CD4-positive, alpha-beta memory T cell (primary cell): ENCODE measurements at places on chromosomes 6 and 20.
A peak's percentile ranks its signal among the peaks of the same experiment; 100 is the strongest.

DNA sequence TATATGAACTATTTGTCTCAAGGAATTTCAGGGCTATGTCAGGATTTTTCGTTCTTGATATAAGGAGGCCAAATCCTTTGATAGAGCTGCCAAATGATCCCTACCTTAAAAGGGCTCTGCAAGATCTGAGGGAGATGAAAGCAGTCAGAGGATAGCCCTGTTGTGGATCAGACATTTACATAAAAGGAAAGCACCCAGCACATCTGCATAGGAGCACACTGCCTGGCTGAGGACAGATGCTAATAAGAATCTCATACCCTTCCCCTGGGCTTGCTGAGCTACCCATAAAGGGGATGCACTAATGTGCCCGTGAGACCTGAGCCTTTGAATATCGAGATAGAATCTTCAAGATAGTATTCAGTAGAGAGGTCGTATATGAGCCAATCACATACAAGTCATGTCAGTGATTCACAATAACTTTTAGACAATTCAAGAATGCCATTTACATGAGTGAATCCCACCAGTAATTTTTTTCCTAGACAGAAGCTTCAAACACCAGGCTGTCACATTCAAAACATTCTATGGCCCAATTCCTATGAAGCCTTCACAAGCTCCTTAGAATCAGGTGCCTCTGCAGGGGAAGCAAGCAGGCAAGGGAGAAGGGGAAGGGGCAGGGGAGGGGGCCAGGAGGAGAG, 71.1 kb downstream of the STMND1 start:
- no peak for DNase-seq

GRCh38 chr6:128238225-128238624, 282.2 kb downstream of the PTPRK start:
- no peak for DNase-seq

DNA sequence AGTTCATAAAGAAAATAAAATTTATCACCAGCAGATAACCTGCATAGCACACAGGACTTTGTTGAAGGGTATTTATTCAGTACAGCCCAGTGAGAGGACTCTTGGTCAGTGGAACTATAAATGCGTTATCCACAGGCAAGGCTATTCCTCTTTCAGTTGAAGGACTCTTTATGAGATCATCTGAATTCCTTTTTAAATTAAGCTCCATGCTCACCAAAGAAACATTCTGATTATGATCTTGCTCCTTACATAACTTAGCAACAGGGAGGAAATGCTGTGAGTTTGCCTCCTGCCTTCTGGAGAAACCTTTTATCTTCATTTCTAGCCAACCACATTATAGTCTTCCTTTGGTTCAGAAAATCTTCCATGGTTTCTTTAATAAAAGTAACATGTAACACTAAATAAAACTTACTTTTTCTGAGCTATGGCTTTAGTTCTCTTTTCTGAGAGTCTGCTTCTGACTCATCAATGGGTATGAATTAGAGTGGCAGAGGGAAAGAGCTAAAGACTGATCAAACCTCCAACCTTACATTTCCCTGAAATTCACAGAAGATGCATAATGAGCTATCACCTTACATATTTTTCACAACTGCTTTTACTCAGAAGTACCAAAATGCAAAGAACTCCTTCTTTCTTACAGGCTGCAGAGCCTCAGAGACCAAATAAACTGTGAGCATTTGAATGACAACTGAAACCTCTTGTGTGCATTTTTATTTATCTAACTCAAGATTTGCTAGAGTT, 267.2 kb downstream of the ADGRG6 start:
- no peak for DNase-seq

GRCh38 chr6:30744054-30744805, at the start of gene IER3:
Gene IER3 (minus strand): TSS chr6:30744547. CDS start chr6:30744518, 29 bp downstream.
- peak; percentile 67 for DNase-seq

- no peak for DNase-seq
These were observed 265.3 kb downstream of the UST start for GRCh38 chr6:149012040-149012545.

- no peak for DNase-seq
These were observed 7.8 kb downstream of the CD83 start for GRCh38 chr6:14125346-14125745.

DNA sequence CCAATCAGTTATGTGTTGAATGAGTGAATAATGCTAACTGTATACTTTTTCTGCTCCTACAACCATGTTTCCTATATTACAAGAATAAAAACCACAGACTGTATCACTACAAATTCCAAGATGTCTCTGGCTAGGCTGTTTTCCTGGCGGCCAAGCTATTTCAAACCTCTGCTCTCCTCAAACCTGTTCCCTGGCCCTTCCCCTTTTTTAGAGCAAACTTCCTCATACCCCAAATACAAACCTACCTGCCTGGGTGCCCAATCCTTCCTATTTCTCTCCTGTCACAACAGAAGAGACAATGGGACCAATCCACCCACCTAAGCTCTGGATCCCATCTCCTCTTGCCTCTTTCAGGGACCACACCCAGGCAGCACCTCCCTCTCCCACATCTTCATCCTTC, 7.5 kb downstream of the TOMM34 start:
- DNase-seq, result no peak

- DNase-seq, result no peak
These were observed 265.4 kb upstream of the CDH4 start for GRCh38 chr20:60986506-60987156.

GRCh38 chr6:155223646-155224451, 40.0 kb upstream of the CLDN20 start:
- DNase-seq, result peak; percentile 56

DNA sequence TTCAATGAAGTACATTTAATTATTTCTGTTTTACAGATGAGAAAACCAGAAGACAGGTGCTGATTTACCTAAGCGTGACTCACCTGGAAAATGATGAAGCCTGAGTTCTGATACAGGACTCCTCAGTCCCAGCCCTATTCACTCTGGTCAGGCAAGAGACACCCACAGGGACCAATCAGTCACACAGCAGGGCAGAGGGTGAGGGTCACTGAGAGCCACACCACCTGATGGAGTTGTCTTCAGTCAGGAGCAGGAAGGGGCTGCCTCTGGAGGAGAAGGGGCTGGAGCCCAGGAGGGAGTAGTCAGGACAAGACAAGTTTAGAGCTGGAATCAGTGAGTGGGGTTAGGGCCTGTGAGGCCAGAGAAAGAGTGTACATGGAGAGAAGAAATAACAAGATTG, 251.2 kb upstream of the MOCS1 start:
- no peak for DNase-seq

DNA sequence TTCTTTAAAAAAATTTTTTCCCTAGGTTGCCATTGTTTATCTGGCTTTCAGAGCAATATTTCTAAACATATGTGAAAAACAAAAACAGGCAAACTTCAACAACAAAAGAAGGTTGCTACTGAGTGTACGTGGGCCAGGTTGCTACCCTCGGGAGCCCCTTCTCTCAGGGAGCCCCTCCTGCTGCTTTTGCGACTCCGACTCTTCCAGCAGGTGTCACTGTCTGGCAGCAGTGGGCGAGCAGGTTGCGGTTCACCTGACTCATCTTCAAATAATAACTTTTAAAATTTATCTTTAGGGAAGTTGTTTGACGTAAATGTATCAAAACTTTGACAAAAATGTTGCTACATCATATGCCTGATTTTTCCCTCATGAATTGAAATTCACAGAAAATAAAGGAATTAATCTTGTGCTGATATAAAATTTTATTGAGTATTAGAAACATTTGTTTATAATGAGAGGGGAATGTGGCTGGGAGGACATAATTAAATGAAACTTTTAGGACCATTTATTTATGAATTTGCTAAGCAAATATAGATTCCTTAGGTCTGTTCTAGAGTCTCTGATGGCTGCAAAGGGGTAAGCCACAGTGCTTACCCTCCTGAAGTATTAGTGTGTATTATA, 138.8 kb downstream of the HIVEP1 start:
- DNase-seq, result no peak

GRCh38 chr6:14386263-14386662, 268.7 kb downstream of the CD83 start:
- DNase-seq, result no peak

DNA sequence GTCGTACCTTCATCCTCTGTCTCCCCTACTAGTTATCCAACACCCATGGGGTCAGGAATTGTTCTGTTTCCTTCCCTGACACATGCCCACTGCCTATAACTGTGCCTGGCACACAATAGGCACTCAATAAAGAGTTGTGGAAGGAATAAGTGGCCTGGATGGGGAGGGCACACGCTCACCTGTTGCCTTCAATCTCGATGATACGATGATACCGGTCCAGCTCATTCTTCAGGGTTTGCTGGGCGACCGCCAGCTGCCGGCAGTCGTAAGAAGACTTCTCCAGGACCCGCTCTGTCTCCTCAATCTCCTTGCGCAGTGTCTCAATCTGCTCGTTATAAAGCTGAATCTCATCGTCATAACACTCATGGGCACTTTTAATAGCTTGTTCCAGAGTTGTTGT, 32.5 kb downstream of the BFSP1 start:
- no peak for DNase-seq

- no peak for DNase-seq
These were observed 922.8 kb upstream of the MAP3K7 start for GRCh38 chr6:91509711-91510110.

GRCh38 chr20:37198932-37199660, 19.7 kb upstream of the MROH8 start:
- no peak for DNase-seq

GRCh38 chr6:41560431-41561192, 14.4 kb downstream of the FOXP4 start:
- peak; percentile 98 for DNase-seq

- no peak for DNase-seq
These were observed 358.3 kb downstream of the PAX1 start for GRCh38 chr20:22063753-22064152.

- DNase-seq, result no peak
These were observed 129.5 kb downstream of the MMUT start for GRCh38 chr6:49333345-49334125.

GRCh38 chr20:63782051-63782471, 42.5 kb downstream of the SLC2A4RG start:
- peak; percentile 71 for DNase-seq

- DNase-seq, result no peak
These were observed 186.0 kb upstream of the POU3F2 start for GRCh38 chr6:98648211-98648914.

- DNase-seq, result no peak
These were observed 79.0 kb downstream of the LYRM4 start for GRCh38 chr6:5181510-5182317.

- no peak for DNase-seq
These were observed 241.4 kb downstream of the ESR1 start for GRCh38 chr6:152048921-152049320.

GRCh38 chr20:22492497-22492896, 91.9 kb downstream of the FOXA2 start:
- no peak for DNase-seq

DNA sequence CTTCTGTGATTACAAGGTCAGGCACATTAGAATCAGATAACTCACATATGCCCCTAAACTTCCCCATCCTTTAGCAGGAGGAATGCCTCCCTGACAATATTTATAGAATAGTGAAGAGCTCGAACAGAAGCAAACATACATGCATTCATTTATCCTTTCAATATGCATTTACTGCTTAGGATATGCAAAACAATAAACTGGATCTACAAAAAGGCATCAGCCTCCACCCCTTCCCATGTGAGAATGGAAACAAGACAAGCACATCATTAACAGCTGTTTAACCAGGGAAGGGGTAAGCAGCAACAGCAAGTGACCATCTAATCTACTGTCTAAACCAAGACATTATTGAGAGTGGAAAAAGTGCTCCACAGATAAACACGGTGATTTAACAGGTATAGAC, 107.6 kb downstream of the MBOAT1 start:
- DNase-seq, result no peak

- DNase-seq, result no peak
These were observed 14.1 kb upstream of the TRIM26 start for GRCh38 chr6:30227242-30227722.

GRCh38 chr20:40718214-40718977, 29.4 kb upstream of the MAFB start:
- DNase-seq, result no peak

DNA sequence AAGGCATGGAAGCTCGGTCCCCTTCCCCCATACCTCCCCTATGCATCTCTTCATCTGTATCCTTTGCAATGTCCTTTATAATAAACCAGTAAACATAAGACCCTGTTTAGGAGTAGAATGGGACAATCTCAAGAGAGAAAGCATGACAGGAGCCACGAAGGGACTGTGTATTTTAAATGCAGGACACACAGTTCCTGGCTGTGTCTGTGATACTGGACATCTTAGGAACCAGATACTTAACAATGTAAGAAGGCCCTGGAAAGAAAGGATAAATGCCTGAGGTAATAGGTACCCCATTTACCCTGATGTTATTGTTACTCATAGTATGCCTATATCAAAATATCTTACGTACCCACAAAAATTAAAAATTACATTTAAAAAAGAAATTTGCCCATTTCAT, 36.6 kb downstream of the NUDT3 start:
- no peak for DNase-seq

- no peak for DNase-seq
These were observed 2.4 kb downstream of the PREP start for GRCh38 chr6:105400501-105400900.
